ENCODE measurements at places on chromosomes 3 and 15.

GRCh38 chr3:12228461-12228860 lies 60.4 kb upstream of the PPARG start:
- DNase-seq = no peak

- DNase-seq = no peak
Observed at GRCh38 chr15:92075764-92076163, 222.3 kb downstream of the SLCO3A1 start.

- no peak for DNase-seq
Observed at GRCh38 chr15:75732177-75732808, 19.6 kb upstream of the CSPG4 start.

DNA sequence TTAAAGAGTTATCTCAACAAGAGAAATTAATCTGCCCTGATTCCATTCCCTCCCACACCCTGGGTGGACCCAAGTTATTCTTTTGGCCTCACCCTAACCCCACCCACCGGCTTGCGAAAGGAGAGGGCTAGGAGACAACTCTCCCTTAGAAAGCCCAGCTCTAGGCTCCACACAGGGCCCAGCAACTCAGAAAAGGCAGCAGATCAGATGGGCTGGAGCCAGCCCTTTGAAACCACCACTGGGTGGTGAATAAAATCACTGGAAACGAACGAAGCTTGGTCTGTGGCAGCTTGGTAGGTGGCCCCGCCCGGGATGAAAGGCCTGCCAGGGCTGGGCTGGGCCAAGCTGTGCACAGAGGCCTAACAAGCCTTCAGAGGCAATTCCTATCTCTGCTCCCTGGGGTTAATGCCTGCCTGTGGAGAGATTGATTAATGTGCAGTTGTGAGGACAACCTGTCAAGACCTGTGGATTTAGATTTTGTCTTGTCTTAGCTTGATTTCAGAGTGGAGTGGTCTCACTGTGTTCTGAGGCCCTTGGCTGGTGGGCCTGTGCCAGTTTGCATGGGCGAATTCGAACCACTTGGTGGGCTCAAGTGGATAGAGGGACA lies 38.8 kb downstream of the BHLHE40 start:
- DNase-seq = no peak

GRCh38 chr3:49469037-49469935 lies 781 bp upstream of the DAG1 start:
- DNase-seq = no peak

GRCh38 chr15:30877070-30877469 lies 26.6 kb upstream of the FAN1 start:
- no peak for DNase-seq

- DNase-seq = no peak
Observed at GRCh38 chr3:186260726-186261125, 101.3 kb downstream of the DGKG start.

- DNase-seq = no peak
Observed at GRCh38 chr3:154177406-154177805, 56.2 kb downstream of the ARHGEF26 start.

GRCh38 chr3:73568371-73568862 lies 56.3 kb downstream of the PDZRN3 start:
- no peak for DNase-seq

DNA sequence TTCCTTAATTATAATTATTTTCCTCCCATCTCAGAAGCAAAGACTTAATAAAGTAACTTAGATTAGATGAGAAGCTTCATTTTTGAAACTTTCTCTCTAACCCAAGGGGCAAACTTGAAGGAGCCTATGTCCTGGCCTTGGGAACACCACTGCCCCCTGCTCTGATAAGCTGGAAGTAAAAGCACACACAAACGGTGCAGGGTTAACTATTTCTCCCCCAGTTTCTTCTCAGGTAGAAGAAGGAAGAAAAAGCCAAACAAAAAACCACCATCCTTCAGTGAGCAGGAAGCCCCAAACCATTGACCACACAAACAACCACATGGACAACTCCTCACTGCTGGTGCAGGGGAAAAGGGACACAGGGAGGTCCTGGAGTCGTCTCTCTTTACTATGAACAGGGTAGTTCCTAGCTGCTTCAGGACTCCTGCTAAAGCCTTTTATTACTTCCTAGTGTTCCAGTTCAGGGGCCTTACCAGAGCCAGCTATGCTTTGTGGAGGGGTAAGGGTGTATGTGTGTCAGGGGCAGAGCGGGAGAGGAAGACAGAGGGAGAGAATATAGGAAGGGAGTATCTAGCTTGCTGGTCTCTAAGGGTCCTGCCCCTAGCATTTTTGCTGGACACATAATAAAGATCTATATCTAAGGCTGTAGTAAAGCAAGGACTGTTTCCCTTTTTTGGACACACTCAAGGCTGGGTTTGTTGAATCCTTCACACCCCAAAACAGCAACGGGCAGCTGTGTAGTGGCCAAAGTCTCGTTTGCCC lies 94.0 kb upstream of the UMPS start:
- no peak for DNase-seq

DNA sequence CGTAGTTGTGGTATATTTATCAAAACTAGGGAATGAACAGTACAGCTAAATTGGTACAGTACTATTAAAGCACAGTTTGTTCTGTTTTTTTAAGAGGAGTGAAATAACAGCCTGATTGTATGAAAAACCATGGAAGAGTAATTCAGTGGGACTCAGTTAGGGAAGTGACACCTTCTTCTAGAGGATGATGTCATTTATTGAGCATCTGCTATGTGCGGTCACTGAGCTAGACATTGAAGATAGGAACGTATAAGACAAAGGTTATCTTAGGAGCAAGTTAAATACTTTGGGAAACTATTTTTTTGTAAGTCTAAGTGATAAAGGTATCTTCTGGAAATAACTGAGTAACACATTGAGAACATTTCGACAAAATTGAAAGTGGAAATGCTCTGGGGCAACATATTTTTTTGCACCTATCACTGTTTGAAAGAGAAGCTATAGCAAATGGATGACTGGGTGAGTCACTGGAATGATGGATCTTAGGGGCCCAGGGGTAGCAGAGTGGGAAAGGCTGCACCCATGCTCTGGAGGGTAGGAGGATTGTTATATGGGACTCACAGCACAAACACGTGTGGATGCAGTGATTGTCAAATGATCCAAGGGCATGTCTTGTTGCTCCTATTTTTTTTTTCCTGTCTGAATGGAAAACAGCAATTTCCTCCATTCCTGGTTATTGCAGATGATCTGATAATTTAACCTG lies 43.0 kb downstream of the OXNAD1 start:
- no peak for DNase-seq

DNA sequence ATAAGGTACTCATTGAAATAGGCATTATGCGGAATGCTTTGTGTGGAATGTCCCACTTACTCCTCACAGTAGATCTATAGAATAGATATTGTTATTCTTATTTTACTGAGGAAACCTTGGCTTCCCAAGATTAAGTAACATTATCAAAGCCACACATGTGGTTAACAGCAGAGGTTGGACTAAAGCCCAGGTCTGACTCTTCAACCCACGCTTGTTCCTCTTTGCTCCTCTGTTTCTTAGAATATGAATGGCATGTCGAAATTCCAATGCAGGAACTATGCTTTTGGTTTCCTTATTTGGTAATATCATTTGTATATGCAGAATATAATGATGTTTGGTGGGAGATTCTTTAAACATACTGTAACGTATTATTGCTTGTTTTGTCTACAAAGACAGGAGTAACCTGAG lies 818.8 kb upstream of the LMCD1 start:
- no peak for DNase-seq

- DNase-seq = no peak
Observed at GRCh38 chr3:129632556-129632955, 26.1 kb upstream of the PLXND1 start.

GRCh38 chr15:84715441-84716035 lies 401 bp downstream of the SEC11A start:
- no peak for DNase-seq

DNA sequence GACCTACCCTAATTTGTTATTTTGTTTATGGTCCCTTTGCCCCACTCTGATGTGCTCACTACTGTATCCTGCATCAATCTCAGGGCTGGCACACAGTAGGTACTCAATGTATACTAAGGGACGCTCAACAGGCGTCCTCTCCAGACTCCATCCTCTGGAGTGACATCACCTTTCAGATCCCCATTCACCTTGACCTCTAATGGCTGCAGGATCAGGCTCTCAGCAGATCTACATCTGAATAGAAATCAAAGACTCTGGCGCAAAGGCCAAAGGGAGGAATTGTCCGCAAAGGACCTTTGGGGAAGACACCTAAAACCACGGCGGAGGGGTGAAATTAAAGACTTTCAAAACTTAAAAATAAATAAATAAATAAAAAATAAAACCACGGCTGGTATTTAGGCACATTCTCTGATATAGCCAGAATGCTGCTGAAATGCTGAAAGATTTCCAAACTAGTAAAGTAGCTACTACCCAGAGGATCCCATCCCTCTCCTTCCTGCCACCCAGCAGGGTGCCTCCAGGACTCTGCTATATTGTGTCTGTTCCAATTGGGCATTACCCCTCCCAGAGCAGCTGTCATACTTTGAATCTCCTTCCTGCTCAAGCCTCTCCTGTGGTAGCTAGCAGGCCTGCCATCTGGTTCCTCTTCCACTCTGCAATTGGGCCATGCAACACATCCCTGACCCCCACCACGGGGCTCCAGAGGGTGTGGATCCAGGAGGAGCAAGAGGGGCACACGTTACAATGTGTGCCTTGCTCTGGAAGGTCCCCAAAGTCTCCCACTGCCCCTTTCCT lies 6.1 kb downstream of the SHF start:
- no peak for DNase-seq

- no peak for DNase-seq
Observed at GRCh38 chr15:75666823-75667501, 19.2 kb downstream of the SNX33 start.

DNA sequence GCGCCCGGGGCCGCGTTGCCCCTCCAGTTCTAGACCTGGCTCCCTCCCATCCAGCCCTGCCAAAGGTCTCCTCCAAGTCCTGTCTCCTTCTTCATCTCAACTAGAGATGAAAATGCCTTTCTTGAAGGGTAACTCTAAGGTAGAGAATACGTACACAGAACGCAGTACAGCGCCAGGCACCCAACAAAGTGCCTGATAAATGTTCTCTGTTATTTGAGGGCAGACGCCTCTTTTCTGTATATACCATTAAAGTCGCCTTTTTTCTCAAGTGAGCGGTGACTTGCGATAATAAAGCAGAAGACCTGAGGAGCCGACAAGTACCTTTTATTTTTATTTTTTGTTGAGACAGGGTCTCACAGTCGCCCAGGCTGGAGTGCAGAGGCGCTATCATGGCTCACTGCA lies 809 bp downstream of the CRTAP start:
- no peak for DNase-seq

DNA sequence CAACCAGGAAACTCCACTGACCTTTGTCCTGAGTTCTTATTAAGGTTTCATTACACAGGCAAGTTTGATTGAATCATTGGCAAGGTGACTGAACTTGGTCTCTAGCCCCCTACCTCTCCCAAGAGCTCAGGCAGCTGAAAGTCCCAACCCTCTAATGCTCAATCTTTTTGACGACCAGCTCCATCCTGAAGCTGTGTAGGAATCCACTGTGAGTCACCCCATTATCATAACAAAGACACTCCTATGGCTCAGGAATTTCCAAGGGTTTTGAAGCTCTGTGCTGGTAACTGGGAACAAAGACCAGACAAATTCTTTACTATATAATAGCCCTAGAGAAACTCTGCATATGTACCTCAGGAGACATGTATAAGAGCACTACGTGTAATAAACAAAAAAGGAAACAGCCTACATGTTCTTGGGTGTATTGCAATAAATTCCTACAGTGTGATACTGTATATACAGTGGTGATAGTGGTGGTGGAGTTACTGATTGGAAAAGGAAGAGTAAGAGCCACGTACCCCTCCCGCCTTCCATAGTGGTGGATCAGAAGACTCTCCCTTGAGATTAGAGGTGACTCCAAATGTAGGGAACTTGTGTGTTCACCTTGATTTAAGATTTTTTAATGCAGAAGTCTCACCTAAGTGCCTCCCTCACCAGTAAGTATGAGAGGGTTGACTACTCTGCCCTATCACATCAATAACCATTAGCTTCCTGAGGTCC lies 116.6 kb downstream of the ST8SIA2 start:
- no peak for DNase-seq

GRCh38 chr15:84598993-84599392 lies 1.8 kb upstream of the ZSCAN2 start:
- no peak for DNase-seq

DNA sequence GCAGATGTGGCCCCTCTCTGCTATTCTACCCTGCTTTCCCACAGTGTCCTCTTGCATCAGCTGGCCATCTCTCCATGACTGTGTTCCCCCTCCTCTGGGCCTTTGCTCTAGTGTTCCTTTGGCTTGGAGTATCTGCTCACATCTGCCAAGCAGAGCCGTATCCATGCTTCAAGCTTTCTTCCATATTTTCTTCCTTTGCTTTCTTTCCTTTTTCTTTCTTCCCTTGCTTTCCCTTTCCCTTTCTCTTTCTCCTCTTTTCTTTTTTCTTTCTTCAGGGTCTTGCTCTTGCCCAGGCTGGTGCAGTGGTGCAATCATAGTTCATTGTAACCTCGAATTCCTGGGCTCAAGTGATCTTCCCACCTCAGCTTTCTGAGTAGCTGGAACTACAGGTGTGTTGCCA lies 12.6 kb downstream of the KLHL18 start:
- DNase-seq = no peak

GRCh38 chr15:78976691-78977090 lies 31.8 kb upstream of the CTSH start:
- no peak for DNase-seq

DNA sequence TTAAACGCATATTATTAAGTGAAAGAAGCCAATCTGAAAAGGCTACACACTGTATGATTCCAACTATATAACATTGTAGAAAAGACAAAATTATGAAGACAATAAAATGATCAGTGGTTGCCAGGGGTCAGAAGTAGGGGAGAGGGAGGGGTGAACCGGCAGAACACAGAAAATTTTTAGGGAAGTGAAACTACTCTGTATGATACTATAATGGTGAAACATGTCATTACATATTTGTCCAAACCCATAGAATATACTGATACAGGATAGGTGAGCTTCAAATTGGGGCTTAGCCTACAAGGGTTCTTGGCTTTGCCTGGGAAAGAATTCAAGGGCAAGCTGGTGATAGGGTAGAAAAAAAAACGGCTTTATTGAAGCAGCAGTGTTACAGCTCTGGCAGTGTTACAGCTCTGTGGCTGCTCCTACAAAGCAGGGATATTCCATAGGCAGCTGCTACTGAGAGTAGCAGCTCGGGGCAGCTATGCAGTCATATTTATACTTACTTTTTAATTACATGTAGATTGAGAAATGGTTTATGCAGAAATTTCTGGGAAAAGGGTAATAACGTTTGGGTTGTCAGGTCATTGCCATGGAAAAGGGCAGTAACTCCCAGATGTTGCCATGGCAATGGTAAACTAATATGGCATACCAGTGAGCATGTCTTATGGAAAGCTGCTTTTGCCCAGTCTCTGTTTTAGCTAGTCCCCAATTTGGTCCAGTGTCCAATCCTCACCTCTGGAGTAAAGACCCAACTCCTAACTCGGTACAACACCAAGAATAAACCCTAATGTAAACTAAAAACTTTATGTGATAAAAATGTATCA lies 125.1 kb upstream of the SLC25A36 start:
- no peak for DNase-seq

GRCh38 chr3:128152419-128153155 lies 694 bp upstream of the EEFSEC start:
- DNase-seq = no peak

GRCh38 chr3:62662677-62663076 lies 212.5 kb downstream of the CADPS start:
- no peak for DNase-seq

GRCh38 chr3:160998581-160998980 lies 106.6 kb downstream of the B3GALNT1 start:
- no peak for DNase-seq
